ENCODE measurements at places on chromosomes 11 and 22.

DNA sequence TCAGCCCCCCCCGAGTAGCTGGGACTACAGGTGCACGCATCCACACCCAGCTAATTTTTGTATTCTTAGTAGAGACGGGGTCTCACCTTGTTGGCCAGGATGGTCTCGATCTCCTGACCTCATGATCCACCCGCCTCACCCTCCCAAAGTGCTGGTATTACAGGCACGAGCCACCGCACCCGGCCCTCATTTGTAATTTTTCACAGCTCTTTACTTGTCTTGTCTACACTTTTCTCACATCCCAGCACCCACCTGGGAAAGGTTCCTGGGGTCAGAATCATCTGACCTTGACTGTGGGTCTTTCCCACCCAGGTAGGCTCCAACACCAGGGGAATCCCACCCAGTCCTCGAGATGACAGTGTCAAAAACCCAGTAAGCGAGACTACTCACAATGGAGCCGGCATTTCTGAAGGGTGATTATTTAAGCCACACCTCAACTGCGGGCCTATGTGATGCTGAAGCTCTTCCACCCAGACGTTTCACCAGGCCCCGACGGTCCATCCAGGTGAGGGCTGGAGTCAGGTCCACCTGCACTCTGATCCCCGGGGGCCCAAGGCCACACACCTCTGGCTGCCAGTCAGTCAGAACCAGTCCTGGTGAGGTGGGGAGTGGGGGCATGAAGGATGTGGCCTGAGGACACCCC lies 23.4 kb downstream of the CELSR1 start:
- no peak for DNase-seq

- no peak for DNase-seq
Observed at GRCh38 chr11:3107608-3108182, 50.5 kb upstream of the CARS1 start.

GRCh38 chr11:108693852-108694251 lies 29.0 kb downstream of the DDX10 start:
- no peak for DNase-seq

DNA sequence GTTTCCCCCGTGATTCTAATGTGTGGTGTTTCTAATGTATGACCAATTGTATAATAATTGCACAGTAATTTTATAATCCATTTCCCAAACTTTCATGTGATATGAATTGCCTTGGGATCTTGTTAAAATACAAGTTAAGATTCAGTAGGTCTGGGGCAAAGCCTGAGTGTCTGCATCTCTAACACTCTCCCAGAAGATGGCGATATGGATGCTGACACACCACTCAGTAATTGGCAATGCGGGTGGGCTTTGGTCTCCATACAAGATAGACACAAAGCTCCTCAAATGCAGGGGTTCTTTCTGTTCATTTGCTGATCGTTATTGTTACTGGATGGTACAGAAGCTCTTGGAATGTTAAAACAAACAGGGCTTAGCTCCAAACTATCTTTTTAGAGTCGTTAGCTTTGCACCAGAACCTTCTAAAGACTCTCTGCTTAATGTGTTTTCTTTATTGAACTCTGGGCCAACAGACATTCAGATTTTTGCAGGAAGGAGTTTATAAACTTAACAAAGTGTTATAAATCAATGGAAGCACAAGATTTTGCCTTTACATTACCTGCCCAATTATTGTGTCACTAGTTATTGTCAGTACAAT lies 45.4 kb upstream of the ANO3 start:
- DNase-seq = no peak

- DNase-seq = no peak
Observed at GRCh38 chr22:19039796-19040280, 82.4 kb downstream of the DGCR2 start.

GRCh38 chr11:33893711-33894397 lies 2.0 kb upstream of the LMO2 start:
- peak; percentile 37 for DNase-seq

DNA sequence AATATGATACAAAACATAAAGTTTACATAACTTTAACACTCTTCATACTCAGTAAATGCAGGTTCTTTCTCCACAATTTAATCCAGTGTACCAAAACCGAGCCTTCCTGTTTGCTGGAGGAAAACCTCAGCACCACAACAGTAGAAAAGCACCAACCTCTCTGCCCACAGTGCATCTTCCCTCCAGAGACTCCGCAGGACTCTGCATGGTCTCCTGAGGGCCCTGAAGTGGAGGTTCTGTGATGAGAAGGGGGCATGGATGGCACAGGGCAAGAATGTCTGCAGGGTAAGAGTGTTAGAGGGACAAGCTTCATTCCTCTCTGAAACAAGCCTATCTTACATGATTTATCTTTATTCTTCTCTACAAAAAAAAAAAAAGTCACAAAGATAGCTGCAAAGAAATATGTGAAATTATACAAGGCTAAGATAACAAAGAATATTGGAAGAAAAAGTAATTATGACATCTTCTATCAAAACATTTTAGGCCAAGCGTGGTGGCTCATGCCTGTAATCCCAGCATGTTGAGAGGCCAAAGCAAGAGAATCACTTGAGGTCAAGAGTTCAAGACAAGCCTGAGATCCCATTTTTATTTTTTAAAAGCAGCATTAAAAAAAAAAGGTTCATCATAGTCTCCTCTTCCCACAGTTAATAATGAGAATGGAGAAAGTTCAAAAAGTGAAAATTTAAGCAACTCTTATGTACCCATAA lies 102.0 kb downstream of the VPREB1 start:
- no peak for DNase-seq

DNA sequence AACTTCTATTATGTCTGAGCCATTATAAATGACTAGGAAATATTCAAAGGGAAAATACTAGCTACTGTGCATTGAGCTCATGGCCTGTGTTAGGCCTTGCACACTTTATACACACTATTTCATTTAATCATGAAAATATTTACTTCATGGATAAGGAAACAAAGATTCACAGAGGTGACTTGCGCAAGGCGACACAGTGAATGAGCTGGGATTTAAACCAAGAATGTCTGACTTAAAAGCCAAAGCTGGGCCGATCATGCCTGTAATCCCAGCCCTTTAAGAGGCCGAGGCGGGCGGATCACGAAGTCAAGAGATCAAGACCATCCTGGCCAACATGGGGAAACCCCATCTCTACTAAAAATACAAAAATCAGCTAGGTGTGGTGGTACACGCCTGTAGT lies 231.5 kb downstream of the MIAT start:
- no peak for DNase-seq

- no peak for DNase-seq
Observed at GRCh38 chr11:12029738-12030363, 21.4 kb upstream of the DKK3 start.

GRCh38 chr11:115383431-115383830 lies 120.8 kb downstream of the CADM1 start:
- DNase-seq = no peak

DNA sequence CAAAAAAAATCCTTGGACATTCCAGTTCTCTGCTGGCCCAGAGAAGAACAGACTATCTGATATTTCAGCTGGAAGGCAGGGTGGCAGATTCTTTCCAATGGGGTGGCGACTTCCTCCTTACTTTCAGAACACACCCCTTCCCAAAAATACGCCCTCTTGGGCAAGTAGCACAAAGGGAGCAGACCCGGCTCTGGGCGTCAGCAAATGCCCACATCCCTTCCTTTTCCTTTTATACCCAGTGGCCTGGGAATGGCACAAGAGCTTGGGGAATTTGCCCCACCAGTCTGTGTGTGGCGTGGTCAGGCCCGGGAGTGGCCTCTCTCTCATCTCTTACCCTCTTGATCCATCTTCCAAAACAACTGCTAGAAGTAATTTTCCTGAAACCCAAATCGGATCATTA lies 33.0 kb upstream of the NUP160 start:
- DNase-seq = no peak

DNA sequence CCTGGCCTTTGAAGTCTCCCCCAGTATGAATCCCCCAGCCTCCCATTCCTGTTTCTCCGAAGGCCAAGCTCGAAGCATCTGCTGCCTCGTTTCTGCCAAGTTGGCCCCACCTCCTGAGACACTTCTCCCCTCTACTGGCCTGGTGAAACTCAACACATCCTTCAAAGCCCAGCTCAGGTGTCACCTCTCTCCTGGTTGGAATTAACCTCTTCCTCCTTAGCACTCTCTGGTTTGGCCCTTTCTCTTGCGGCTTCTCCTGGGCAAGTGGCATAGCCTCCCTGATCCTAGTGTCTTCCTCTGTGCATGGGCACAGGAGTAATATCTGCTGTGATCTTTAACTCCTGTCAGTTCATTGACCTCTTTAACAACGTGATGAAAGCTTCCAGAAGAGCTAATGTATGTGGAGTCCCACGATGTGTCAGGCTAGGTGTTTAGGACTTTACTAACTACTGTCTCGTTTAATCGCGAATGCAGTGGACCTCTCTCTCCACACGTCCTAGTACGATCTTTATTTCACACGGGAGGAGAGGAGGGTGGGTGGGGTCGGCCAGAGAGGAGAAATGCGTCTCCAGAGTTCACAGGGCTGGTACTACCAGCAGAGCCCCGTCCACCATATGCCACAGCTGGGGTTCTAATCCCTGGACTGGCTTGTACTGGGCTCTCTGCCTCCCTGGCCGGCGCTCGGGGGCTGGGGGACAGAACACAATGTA lies 826 bp upstream of the PTPRJ start:
- no peak for DNase-seq

DNA sequence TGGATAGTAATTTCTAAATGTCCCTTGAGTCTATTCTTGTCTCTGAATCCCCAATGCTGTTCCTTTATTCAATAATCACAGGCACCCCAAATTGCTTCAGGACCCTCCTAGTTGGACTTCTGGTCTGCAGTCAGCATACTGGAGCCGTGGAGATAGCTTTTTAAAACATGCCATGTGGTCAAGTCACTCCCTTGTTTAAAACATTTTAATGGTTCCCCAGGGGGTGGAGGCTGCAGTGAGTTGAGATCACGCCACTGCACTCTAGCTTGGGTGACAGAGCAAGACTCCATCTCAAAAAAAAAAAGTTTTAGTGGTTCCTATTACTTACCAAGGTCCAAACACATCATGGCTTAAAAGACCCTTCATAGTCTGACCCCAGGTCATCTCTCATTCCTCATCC lies 220.3 kb downstream of the ADAMTS15 start:
- DNase-seq = no peak

GRCh38 chr11:134153147-134153905 lies 70.4 kb downstream of the NCAPD3 start:
- no peak for DNase-seq

- no peak for DNase-seq
Observed at GRCh38 chr11:102983486-102983885, 28.0 kb upstream of the MMP13 start.

- no peak for DNase-seq
Observed at GRCh38 chr11:3021125-3021524, 29.0 kb upstream of the NAP1L4 start.

DNA sequence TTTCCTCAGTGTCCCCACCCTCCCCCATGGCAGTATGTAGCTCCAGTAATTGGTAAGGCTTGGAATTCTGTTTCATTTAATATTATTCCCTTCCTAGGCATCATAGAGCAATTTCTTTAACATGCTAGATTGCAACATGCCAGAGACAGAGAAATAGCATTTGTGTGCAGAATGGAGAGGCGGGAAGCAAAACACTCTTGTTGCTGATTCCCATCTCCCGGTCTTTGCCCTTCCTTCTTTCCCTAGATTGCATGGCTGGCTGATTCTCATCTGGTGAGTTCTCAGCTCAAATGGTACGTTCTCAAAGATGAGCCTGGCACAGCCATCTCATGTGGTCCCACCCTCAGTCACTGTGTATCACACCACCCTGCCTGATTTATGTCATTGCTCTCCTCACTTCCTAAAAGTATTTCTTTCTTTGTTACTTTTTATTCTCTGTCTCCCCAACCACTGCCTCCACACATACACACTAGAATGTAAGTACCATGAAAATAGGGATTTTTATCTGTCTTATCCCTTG lies 66.9 kb downstream of the ARFGAP2 start:
- DNase-seq = no peak

- no peak for DNase-seq
Observed at GRCh38 chr22:17430412-17430811, 61.2 kb downstream of the CECR2 start.

DNA sequence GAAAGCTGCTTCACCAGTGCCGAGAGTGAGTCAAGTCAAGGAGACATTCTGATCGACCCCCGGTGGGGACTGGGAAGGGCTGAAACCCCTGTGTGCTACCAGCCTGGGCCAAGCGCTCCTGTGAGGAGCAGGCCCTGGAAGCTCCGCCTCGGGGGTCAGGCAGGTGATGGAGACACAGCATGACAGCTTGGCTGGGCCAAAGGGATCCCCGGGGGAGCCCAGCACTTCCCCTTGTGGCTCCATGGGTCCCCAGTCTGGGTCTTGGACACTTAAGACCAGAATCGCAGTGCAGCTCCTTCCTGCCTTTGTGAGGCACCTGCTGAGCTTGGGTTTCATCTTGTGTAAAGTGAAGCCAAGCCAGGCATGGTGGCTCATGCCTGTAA lies 89.2 kb downstream of the MORC2 start:
- DNase-seq = no peak

DNA sequence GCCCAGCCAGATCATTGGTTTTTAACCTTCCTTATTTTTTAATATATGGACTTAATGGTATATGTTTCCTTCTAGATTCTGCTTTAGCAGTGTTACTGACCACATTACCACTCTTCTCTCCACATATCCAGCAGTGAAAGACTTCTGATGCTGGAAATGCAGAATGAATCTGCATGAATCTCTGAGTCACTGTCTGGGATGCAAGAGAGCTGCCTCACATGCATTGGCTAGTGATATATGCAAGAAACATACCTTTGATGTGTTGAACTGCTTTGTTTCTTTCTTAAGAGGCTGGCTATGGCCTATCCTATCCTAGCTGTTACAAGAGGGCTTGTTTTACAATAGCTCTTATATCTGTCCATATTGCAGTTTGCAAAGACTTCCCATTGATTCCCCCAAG lies 16.6 kb upstream of the AMPD3 start:
- DNase-seq = no peak

DNA sequence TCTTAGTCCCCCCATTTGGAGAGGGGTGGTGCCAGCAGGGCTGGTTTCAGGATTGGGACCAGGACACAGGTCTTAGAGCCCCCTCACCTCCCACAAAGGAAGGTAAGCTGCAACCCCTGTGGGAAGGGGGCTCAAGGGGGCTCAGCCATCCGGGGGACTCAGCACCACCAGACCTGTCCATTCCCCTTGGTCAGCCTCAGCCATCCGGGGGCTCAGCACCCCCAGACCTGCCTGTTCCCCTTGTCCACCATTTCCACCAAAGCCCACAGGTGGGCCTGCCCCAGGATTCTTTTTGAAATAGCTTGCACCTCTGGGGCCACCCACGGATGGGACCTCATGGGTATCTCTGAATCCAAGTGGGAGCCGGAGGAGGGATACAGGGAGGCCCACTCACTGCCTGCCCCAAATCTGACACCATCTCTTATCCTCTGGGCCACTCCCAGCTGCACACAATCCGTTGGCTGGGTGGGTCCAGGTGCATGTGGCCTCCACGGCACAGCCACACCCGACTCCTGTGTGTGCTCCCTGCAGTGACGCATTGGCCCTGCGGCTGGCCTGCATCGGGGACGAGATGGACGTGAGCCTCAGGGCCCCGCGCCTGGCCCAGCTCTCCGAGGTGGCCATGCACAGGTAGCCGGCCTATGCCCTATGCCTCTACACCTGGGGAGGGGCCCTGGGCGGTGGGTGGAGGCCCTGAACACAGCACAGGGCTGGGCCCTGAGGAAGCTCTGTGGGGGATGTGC lies 15.9 kb downstream of the MCAT start:
- DNase-seq = no peak

Data from stimulated activated CD4-positive, alpha-beta T cell treated with anti-CD3 and anti-CD28 coated beads, Interleukin-1b, Interleukin-23, amount 100 ng/mL, for 1 hour (primary cell).